ENCODE measurements at places on chromosomes 7 and 10.

- no peak for DNase-seq
Measured at GRCh38 chr7:111098011-111098925, 7.3 kb downstream of the LRRN3 start.

DNA sequence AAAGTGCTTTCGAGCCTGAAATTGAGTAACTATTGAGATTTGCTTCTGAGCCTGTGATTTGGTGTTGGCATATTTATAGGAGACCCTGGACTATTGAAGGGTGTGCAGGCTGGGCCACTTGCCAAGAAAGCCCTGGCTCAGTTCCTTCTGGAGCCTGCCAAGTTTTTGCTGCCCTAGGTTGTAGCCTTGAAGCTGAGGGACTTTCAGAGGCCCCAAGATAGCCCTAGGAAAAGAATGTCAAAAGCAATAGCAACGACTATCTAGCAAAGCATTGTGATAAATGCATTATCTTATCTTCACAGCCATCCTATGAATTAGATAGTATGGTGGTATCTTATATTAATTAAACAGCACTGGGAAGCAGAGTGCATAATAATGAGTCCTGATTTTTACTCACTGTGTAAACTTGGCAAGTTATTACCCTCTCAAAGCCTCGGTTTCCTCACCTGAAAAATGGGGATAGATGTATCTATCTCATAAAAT is 473.7 kb upstream of the PODXL start:
- DNase-seq, result no peak

DNA sequence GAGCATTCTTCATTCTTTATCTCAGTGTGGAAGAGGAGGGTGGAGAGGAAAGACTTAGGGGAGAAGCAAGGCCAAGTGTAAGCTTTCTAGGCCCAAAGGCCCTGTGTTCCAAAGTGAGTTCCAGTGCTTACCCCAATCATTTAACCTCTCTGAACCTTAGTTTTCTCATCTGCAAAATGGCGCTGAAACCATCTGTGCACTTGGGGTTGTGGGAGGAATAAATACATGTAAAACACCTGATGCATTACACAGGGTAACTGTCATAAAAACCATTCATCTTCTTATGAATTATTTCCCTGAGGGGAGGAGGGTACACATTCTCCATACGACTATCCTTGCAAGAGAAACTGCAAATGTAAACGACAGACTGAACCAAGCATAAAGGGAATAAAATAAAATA is 19.0 kb downstream of the PIK3AP1 start:
- no peak for DNase-seq

DNA sequence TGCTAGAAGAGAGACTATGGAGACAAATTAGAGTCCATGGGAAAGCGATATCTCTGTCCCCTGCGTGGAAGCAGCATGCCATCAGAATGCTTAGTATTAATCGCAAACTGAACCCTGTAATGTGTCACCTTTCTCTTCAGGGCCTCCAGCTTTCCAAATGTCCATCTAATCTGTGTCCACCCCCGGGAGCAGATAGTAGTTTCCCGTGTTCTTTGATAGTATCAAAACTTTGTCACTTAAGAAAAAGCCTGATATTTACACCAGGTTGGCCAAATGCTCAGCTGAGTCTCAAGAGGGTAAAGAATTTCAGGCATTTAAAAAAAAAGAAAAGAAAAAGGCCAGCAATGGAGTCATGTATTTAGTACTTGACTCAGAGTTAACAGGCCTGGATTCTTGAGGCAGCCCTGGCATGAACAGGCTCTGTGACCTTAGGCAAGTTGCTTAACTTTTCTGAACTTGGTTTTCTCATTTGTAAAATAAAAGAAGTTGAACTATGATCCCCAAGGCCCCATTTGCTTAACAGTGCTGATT is 10.4 kb upstream of the GSAP start:
- DNase-seq, result no peak

DNA sequence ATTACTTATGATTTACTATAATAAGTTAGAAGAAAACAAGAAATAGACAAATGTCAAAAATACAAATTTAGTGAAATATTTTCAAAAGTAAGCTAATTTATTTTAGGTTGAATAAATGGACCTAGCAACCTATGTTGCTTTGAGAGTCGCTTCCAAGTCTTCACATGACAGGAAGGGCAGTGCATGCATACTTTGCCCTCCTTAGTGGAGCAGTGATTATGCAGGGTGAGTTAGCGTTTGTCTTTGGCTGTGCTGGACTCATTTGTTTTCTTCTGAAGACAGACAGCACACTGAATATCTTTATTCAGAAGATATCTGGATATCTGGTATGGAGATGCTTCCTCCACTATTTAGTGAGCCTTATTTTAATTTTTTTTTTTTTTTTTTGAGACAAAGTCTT is 102.5 kb downstream of the SRI start:
- DNase-seq, result no peak

GRCh38 chr7:155533120-155533826 is 13.1 kb downstream of the CNPY1 start:
- DNase-seq, result no peak
